ENCODE measurements at places on chromosomes 11 and 22.

DNA sequence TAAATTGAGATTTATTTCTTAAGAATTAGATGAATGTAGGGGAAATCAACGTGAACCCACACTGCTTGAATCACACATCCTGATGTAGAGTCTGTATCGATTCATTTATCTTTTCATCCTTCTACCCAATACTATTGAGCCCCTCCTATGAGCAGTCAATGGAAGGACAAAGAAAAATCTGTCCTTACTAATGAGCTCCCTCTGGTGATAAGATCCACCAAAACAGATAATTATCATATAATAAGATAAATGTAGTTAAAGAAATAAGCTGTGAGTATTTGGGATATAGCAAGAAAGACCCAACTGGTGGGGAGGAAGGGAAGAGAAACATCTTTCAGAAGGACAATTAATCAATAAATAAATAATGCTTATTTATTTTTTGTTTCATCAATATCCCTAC, 385.1 kb upstream of the CCDC90B start:
- DNase-seq: no peak

DNA sequence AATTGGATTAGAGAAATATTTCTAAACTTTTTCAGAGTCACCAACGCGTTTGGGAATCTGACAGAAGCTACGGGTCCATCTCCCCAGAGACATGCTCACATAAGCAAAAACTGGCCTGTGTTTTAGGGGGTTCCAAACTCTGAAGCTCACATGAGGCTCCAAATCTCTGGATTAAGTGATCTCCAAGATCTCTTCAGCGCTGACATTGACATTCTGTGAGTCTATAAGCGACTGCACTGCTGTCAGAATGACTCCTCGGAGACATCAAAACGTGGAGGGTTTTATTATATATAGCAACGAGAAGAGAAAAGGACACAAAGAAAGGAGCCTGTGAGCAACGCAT, 642 bp upstream of the SIK2 start:
- DNase-seq: no peak

- DNase-seq: peak; percentile 27
Observed at GRCh38 chr11:126722006-126722736, 278.4 kb downstream of the KIRREL3 start.

- DNase-seq: no peak
Observed at GRCh38 chr22:41229730-41230400, 10.9 kb downstream of the CHADL start.

DNA sequence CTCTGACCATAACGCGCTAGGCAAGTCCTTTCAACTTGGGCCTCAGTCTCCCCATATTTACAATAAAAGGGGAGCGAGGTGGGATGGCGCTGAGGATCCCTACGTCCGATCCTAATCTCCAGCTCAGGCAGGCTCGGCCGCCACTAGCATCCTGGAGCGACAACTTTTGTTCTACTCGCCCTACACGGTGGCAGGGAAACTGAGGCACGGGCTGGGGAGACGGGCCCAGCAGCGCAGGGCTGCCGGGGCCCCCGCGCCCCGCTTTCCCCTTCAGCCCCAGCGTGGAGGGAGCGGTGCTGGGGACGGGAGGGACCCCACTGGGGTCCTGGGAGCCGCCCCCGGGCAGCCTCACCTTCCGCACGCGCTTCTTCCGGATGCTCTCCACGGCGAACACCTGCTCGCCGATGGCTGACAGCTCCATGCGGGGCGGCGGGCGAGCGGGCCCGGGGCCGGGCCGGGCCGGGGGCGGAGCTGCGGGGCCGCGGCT, 413 bp downstream of the CBX7 start:
- DNase-seq: no peak

DNA sequence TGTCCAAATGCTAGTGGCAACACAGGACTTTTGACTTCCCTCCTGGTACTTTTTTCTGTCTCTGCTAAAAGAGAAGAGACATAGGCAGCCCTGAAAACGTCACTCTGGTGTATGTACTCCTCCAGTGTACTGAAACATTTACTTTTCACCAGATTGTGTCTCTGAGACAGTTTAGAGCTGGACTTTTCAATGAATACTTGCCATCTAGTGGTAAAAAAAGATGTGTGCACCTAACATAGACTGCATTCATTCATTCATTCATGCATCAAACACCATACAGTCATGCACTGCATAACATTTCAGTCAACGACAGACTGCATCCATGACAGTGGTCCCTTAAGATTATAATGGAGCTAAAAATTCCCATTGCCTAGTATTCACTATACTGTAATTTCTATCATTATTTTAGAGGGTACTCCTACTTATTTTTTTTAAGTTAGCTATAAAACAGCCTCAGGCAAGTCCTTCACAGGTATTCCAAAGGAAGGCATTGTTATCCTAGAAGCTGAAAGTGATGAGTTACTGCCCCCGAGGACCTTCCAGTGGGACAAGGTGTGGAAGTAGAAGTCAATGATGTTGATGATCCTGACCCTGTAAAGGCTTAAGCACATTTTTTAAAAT, 186.2 kb downstream of the SPON1 start:
- no peak for DNase-seq

DNA sequence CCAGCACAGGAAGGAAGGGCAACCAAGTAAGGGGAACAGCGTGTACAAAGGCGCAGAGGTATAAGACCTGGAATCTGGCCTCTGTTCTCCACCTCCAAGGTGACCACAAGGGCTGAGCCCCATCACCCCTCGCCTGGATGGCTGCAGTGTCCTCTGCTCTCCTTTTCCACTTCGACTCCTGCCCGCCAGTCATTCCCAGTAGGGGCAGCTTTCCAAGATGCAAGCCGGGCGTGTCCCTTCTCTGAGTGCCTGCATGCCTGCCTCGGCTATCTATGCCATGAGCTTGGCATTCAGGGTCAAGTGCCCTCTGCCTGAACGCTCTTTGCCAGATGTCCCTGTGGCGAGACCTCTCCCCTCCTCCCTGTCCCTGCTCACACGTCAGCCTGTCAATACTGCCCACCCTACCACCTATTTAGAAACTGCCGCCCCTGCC, 17.0 kb downstream of the FADS3 start:
- DNase-seq: no peak

DNA sequence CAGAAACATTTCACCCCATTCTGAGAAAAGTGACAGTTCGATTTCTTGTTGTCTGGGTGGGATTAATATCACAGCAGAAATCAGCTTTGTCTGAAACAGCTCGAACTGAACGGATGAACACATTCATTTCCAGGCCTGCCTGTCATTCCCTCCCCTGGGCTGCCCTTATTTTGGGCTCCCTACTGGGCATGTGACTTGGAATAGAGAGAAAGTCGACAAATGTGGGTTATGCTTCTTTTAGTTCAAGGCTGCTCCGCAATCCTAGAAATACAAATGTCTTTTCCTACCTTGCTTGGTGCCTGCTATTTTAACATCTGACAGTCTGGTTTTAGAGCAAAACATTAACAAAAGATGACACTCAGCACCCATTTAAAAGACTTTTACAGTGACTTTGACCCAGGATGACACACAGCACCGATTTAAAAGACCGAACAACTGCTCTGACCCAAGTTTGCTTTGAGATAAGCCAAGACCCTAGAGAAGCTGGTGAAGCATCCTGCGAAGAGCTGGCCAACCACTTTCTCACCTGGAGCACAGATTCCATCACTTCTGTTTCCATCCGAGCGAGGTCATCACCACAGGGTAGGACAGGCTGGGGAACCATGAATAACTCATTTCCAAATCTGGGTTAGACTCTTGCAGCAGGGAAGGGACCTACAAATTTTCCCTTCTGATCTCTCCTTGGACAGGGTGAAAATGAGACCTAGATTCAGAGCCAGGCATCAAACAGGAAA, 13.1 kb downstream of the CLMP start:
- no peak for DNase-seq

DNA sequence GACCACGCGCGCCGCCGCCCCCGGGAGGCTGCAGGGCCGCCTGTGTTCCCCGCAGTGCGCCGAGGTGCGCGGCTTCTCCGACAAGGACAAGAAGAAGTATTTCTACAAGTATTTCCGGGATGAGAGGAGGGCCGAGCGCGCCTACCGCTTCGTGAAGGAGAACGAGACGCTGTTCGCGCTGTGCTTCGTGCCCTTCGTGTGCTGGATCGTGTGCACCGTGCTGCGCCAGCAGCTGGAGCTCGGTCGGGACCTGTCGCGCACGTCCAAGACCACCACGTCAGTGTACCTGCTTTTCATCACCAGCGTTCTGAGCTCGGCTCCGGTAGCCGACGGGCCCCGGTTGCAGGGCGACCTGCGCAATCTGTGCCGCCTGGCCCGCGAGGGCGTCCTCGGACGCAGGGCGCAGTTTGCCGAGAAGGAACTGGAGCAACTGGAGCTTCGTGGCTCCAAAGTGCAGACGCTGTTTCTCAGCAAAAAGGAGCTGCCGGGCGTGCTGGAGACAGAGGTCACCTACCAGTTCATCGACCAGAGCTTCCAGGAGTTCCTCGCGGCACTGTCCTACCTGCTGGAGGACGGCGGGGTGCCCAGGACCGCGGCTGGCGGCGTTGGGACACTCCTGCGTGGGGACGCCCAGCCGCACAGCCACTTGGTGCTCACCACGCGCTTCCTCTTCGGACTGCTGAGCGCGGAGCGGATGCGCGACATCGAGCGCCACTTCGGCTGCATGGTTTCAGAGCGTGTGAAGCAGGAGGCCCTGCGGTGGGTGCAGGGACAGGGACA, 2.7 kb downstream of the NLRP6 start:
- DNase-seq: no peak

All from cerebellar nuclear complex (tissue), 1 donor.